ENCODE measurements at places on chromosomes 1 and 21. TPM values are rescaled to one million over a fixed set of nuclear protein-coding genes. Genes with fewer than 3 reads are reported as not detected.

The OR2L8 gene
- total RNA-seq, result not detected

The ICOSLG gene
- 0.65 TPM for total RNA-seq

The FMO5 gene
- total RNA-seq, result 1.1 TPM

The OR10Z1 gene
- not detected for total RNA-seq

The RHOU gene
- 29.8 TPM for total RNA-seq

The TEX38 gene
- under 0.01 TPM for total RNA-seq

The FCRL2 gene
- total RNA-seq, result not detected

The RCSD1 gene
- total RNA-seq, result 99.8 TPM

The FALEC gene
- total RNA-seq, result not detected

The CNR2 gene
- not detected for total RNA-seq

The S100A9 gene
- 1.2 TPM for total RNA-seq

The TEX50 gene
- not detected for total RNA-seq

The CR1 gene
- not detected for total RNA-seq

The KRTAP10-7 gene
- total RNA-seq, result not detected

The CTSS gene
- total RNA-seq, result 38.3 TPM

The NUF2 gene
- total RNA-seq, result 1.6 TPM

The TCHH gene
- 0.20 TPM for total RNA-seq

The MIXL1 gene
- under 0.01 TPM for total RNA-seq

The IGFN1 gene
- total RNA-seq, result not detected

The FAM3B gene
- total RNA-seq, result not detected

The HES3 gene
- not detected for total RNA-seq

The CENPF gene
- 17.7 TPM for total RNA-seq

The HPDL gene
- 0.60 TPM for total RNA-seq

The OR2G6 gene
- total RNA-seq, result not detected

The TINAGL1 gene
- total RNA-seq, result 317 TPM

The KIF17 gene
- total RNA-seq, result 17.3 TPM

The ETV3 gene
- 15.1 TPM for total RNA-seq

The NBPF10 gene
- total RNA-seq, result 0.40 TPM

The CADM3 gene
- under 0.01 TPM for total RNA-seq

The WDR26 gene
- 61.7 TPM for total RNA-seq

The SAMSN1 gene
- total RNA-seq, result 0.60 TPM

The OR2T1 gene
- total RNA-seq, result not detected

The TAL1 gene
- 58.1 TPM for total RNA-seq

The C1QC gene
- total RNA-seq, result not detected

The OR6K3 gene
- not detected for total RNA-seq

The HSD3B2 gene
- not detected for total RNA-seq

Measured in lung microvascular endothelial cell (primary cell).